ENCODE measurements at places on chromosomes 3 and 15. TPM values are rescaled to one million over a fixed set of nuclear protein-coding genes. Genes with fewer than 3 reads are reported as not detected.

CASR gene
- not detected for total RNA-seq

FAM43A gene
- 4.1 TPM for total RNA-seq

SMCO1 gene
- total RNA-seq, result not detected

GYG1 gene
- total RNA-seq, result 24.4 TPM

RMDN3 gene
- 22.3 TPM for total RNA-seq

All from airway epithelial cell (primary cell).